ENCODE measurements at places on chromosomes 6 and 20. TPM values are rescaled to one million over a fixed set of nuclear protein-coding genes. Genes with fewer than 3 reads are reported as not detected.

Gene RPS6KA2
- total RNA-seq = 1.9 TPM

Gene RNF182
- 26.5 TPM for total RNA-seq

Gene SIRPD
- total RNA-seq = not detected

Gene ENPP4
- total RNA-seq = 3.1 TPM

Gene ISM1
- not detected for total RNA-seq

Gene RBPJL
- not detected for total RNA-seq

Gene CDH22
- not detected for total RNA-seq

Gene RUNX2
- total RNA-seq = 37.2 TPM

Gene CLDN20
- total RNA-seq = not detected

Gene B3GAT2
- total RNA-seq = not detected

Gene SAPCD1
- total RNA-seq = 1.7 TPM

Gene CFAP61
- not detected for total RNA-seq

Gene SLPI
- total RNA-seq = not detected

Gene TRIM40
- not detected for total RNA-seq

Gene WFDC5
- total RNA-seq = not detected

Gene ADGRF5
- total RNA-seq = not detected

Gene PLEKHG1
- total RNA-seq = not detected

Gene SPEF1
- 0.34 TPM for total RNA-seq

Gene NDUFAF4
- 28.1 TPM for total RNA-seq

Gene PSORS1C2
- total RNA-seq = not detected

Gene SLC12A5
- 0.37 TPM for total RNA-seq

Gene ITPR3
- total RNA-seq = 40.3 TPM

Gene NMBR
- not detected for total RNA-seq

Gene STMN3
- total RNA-seq = 2.6 TPM

Gene PRR18
- total RNA-seq = not detected

Gene CNR1
- total RNA-seq = 0.64 TPM

Gene KHDC1L
- not detected for total RNA-seq

Gene TSHZ2
- total RNA-seq = 11.9 TPM

Gene MRAP2
- total RNA-seq = 0.12 TPM

Gene HUS1B
- total RNA-seq = 0.15 TPM

Gene POPDC3
- not detected for total RNA-seq

Gene MUC21
- not detected for total RNA-seq

Gene TSBP1
- not detected for total RNA-seq

Gene CDSN
- total RNA-seq = not detected

Gene TRIM10
- not detected for total RNA-seq

Gene RAET1G
- total RNA-seq = 20.6 TPM

Gene ULBP1
- total RNA-seq = 1.1 TPM

Gene FKBP1C
- 1.1 TPM for total RNA-seq

Gene ROS1
- total RNA-seq = 5.2 TPM

Gene UTRN
- total RNA-seq = 93.3 TPM

Gene HLA-DRB1
- not detected for total RNA-seq

Gene DEFB123
- not detected for total RNA-seq

Gene C20orf96
- 2.2 TPM for total RNA-seq

Gene BIRC7
- total RNA-seq = not detected

Gene TBXT
- total RNA-seq = not detected

Gene SSTR4
- not detected for total RNA-seq

All from M059J (cell line).